IMR-90 (cell line): ENCODE measurements at places on chromosomes 4 and X. TPM values are rescaled to one million over a fixed set of nuclear protein-coding genes. Genes with fewer than 3 reads are reported as not detected.

The HTR2C gene
- not detected in 2 replicates for total RNA-seq

The KIT gene
- total RNA-seq, result 5.9 and 6.9 TPM in 2 replicates

The FSTL5 gene
- under 0.01 TPM in 2 replicates for total RNA-seq

The IGSF1 gene
- total RNA-seq, result not detected in 2 replicates

The PAGE2 gene
- not detected in 2 replicates for total RNA-seq
